ENCODE measurements at places on chromosomes 4 and X.

DNA sequence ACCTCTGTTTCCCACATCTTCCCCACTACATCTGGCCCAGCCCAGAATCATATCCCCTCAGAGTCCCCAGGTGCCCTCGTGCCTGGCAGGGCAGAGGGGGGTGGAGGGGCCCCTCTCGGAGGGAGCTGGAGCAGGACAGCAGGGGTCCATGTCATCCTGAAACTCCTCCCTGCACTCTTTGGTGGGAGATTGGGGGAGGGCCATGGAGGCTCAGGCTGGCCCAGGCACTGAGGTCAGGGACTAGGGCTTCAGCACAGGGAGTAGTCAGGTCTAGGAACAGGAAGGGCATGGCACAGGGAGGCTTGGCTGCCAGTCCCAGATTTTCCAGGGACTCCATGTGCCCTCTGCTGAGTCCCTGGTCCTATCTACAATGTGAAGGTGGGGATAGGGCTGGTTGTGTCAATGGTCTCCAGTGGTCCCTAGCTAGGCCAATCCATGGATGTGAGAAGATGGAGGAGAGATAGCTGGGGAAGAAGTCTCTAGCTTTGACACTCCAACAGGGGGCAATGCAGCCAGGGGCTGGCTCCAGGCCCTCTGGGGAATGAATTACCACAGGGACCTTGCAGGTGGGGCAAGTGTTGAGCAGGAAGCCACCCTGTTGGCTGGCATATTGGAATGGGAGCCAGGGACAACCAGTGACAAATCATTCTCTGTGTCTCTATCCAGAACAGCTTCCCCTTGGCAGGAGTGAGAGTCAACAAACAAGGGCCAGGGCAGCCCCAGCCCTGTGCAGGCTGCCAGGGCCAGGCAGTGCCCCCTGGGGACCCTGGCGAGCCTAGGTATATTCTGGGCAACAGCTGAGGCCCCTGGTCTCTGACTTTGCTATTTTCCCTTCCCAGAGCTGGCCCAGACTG, 154.4 kb downstream of the EFNB1 start:
- no peak for DNase-seq

GRCh38 chr4:81594490-81595159, 122.9 kb upstream of the RASGEF1B start:
- DNase-seq = no peak

GRCh38 chr4:185096032-185096653, 46.9 kb upstream of the SLC25A4 start:
- no peak for DNase-seq

DNA sequence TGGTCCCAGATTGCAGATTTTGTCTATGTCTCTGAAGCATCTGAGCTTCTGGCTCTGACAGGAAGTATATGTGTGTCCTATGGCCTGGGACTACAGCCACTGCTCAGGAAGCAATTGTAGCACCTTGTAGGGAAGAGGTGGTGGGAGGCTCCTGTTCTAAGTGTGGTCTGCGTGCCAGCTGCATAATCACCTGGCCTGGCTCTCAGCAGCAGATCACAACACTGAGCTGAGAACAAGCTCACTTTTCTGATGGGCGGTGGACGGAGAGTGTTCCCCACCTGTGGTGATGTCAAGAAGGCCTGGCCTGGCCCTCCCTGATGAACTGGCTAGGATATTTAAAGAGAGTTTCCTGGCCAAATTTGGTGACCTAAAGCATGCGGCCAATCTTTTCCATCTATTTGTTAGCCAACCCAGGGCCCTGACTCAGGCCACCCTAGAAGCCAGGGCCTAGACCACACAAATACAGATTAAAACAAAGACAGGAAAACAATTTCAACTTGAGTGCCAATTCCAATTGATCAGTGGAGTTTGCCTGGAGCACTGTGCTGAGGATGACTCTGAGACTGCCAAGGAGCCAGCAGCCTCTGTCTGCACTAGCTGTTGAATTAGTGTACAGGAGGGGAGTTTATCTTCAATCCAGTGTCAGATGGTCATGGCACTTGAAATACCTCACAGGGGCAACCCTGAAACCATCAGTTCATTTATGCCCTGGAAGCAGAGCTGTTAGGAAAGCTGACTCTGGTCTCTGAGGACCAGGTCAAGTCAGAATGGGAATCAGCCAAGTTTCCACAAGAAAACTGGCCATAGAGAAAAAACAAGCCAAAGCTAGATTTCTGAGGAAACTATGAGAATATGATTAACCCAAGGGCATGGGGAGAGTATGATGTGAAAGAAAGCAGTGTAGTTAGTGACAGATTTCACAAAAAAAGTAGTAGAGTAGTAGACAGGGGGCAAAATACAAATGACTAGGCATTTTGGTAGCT, 47.4 kb downstream of the PRDM5 start:
- DNase-seq = no peak

DNA sequence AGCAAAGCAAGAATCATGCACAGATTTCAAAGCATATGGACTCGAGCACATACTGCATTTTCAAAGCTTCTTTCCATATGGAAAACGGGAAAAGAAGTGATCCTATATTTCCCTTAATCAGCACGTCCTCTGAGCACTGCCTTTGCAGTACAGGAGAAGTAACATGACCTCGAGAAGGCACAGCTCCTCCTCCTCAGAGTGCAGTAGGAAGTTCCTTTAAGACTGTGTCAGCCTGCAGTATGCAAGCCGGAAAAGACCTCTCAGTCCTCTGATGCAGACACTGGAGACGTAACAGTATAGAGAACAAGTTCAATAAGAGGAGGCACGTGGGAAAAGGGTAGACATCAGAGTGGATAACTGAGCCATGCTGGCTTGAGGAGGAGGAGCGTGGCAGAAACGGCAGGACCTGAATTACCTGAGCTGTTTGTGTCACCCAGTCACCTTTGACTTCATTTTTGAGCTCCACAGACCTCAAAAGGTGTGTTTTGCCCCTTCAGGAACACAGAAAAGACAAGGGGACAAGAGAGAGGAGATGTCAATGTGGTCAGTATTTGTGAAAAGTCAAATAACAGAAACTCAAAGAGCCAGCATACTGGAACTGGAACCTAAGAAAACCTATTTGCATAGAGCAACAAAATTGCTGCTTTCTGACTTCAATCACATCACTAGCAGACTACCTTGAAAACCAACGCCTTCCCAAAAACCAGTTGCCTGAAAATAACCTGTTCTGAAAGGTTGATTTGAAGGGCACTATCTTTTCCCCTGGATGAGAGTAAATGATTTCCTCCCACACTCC, 20.8 kb downstream of the IRF2 start:
- peak; percentile 21 for DNase-seq

GRCh38 chr4:137583671-137584070, 51.4 kb upstream of the PCDH18 start:
- DNase-seq = no peak

DNA sequence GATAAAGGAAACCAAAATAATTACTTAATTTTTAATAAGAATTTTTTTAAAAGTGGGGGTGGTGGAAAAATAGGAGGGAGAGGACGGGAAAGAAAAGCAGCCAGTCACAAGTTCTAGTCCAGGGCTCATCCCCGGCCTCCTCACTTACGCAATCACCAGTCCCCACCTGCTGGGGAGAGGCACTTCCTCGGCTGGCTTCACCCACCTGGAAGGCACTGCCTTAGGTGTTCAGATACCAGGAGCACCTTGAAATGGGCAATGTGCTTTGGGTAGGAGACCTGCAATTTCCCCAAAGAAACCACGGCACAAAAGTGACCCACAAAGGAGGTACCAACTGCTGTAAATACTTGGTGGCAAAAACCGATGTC, 23.8 kb downstream of the AFAP1 start:
- no peak for DNase-seq

DNA sequence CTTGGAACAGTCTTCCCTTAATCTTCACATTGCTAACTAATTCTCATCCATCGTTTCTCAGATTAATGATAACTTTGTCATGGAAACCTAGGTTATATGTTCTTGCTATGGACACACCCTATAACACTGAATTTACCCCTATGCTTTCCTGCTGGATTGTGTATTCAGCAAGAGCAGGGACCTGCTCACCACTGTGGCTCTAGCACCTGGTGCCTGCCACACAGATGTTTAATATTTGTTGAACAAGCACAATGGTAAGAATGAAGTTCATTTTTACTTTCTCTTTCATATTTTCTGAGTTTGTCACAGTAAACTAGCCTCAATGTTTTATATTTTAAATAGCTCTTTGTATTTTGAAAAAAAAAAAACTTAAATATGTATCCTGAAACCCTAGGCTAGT, 734.0 kb upstream of the DIAPH2 start:
- no peak for DNase-seq

- DNase-seq = peak; percentile 71
Observed at GRCh38 chr4:102625232-102625930, 124.2 kb downstream of the NFKB1 start.

DNA sequence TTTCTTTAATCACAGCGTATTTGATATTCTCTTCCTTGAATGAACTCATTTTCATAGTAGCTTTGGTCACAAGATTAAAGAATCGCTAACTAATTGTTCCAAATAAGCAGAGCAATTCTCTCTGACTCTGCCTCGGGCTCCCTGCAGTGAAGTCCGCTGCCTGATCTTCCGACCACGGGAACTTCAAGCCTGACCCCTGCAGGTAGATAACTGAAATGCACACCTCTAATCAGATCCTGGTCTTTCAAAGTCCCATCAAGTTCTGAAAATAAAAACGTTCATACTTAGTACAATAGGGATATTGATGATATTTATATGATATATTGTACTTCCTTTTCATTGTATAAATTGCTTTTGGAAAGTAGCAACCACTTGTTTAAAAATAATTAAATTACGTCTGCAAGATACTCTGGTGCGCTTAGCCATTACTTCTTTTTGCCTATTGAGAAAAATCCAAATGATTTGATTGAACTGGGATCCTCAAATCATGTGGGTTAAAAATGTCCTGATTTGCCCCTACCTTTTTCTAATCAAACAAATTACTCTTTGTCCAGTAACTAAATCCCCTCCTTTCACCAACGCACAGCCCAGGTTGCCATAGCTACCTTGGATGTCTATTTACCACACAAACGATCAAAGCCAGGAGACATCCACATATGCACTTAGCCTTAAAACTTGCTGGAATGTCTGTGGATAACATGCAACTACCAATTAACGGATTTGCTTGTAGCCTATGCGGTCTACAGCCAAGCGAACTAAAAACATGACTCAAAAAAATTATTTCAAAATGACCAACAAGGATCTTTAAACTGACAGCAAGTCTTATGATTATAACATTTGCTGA, 4.2 kb downstream of the MID1 start:
- DNase-seq = no peak

DNA sequence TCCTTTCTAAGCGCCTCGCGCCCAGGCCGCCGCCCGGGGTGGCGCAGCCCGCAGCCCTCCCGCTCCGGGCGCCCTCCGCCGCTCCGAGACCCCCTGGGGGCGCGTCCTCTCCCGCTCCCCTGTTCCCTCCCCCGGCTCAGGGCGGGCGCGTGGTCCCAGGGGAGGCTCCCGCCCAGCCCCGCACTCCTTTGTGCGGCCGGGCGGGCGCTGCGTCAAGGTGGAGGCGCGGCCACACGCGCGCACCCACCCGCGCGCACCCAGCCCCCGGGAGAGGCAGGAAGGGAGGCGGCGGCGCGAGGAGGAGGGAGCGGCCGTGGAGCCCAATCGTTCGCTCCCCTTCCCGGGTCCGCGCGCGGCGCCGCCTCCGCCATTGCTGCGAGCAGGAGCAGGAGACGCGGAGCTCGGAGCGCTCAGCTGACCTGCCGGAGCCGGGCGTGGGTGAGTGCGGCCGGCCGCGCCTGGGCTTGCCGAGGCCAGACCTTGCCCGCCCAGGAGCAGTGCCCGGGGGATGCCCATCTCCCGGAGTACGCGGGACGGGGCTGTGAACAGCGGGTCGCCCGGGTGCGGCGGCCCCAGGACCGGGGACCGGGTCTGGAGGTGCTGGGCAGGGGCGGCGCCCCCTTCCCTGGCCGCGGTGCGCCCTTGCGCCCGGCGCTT, at the start of gene NSG1:
Gene NSG1, plus strand, starts transcription at position 367 of the 657 bp plus-strand sequence. CDS start 528 bp downstream, outside the sequence.
- peak; percentile 59 for DNase-seq

GRCh38 chr4:67678612-67679011, 22.3 kb downstream of the UBA6 start:
- DNase-seq = no peak

GRCh38 chr4:47221721-47222120, 190.4 kb downstream of the GABRB1 start:
- DNase-seq = no peak

GRCh38 chrX:13651150-13651549, 1.8 kb upstream of the TCEANC start:
- no peak for DNase-seq

DNA sequence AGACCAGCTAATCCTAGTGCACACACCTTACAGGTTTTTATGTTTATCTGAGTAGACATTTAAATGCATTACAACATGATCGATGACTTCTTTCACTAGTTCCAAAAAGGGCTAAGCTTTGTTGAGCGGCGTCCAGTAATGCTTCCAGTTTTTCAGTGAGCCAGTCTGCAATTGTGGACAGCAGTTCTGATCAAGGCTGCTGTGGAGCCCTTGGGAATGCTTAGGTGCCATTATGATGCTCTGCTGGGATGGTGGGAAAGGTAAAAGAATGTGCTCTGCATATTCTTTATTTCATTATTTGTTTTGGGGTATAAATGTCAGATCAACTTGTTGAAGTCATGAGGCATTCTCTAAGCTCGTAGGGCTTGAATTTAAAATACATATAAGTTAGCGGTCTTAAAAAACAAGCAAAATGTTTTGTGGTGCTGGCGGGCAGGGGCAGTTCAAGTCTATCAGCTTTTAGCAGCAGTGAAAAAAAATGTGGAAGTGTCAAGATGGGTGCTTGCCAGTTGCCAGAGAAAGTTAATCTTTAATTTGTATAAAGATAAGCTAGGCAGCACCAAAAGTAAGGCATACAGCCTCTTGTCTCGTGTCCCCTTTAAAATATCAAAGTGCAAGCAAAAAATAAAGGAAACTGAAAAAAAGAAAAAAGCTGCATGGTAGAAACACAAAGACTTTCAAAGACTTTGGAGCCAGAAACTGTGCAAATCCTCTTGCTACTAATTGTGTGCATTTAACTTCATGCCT, 5.8 kb downstream of the MID1IP1 start:
- DNase-seq = no peak

DNA sequence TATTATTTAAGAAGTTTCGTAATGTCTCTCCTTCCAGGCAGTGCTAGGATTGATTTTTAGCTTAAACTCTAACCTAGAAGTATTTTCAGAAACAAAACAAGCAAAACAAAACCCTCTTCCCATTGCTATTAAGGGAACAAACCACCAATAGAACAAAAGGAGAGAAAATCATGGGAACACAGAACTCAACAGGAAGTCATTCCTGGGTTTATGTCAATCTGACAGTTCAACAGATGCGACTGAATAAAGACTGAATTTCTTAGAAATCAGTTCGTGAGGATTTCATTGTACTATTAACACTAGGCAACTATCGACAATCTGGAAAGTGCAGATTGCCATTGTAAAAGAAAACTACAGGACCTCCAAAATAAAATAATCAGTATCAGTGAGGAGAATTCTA, 229.1 kb upstream of the SMIM31 start:
- no peak for DNase-seq

DNA sequence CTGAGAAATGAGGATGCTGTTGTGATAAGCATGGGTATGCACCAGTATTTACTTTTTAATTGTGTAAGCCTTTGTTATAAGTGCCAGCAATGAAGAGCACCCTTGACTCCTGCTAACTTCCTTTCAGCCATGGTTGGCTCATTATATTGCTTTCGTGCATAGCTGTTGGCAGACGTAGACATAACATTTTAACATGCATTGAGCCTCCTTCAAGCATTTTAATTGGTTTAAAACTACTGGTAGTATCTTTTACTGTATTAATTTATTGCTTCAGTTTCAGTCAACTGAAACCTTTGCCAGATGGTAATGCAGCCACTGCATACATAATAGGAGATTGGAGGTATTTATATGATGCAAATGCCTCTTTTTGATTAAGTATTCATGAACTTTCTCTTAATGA, 1285.4 kb downstream of the PCDH18 start:
- DNase-seq = no peak

Data from activated naive CD8-positive, alpha-beta T cell treated with anti-CD3 and anti-CD28 coated beads for 36 hours (primary cell).